ENCODE measurements at places on chromosomes 3 and 15. TPM values are rescaled to one million over a fixed set of nuclear protein-coding genes. Genes with fewer than 3 reads are reported as not detected.

The BOC gene
- not detected for total RNA-seq

The EPB42 gene
- total RNA-seq: not detected

The AMIGO3 gene
- 1.0 TPM for total RNA-seq

The IQCF5 gene
- total RNA-seq: not detected

GRCh38 chr15:70324001-70324974 lies 226.6 kb upstream of the TLE3 start:
- no peak overlapping the region for H3K4me3 ChIP-seq
- no peak overlapping the region for H3K27ac ChIP-seq
- peaks cover 3% of the 10 kb centered on the region for H3K27me3 ChIP-seq
- peaks cover 12% of the 10 kb centered on the region for H3K4me1 ChIP-seq
- no peaks in the 10 kb centered on the region for H3K36me3 ChIP-seq

- no peaks in the 10 kb centered on the region for H3K4me1 ChIP-seq
- no peaks in the 10 kb centered on the region for H3K27me3 ChIP-seq
- no peak overlapping the region for H3K27ac ChIP-seq
- no peaks in the 10 kb centered on the region for H3K36me3 ChIP-seq
Measured at GRCh38 chr3:79418855-79419621, 348.8 kb downstream of the ROBO1 start.

DNA sequence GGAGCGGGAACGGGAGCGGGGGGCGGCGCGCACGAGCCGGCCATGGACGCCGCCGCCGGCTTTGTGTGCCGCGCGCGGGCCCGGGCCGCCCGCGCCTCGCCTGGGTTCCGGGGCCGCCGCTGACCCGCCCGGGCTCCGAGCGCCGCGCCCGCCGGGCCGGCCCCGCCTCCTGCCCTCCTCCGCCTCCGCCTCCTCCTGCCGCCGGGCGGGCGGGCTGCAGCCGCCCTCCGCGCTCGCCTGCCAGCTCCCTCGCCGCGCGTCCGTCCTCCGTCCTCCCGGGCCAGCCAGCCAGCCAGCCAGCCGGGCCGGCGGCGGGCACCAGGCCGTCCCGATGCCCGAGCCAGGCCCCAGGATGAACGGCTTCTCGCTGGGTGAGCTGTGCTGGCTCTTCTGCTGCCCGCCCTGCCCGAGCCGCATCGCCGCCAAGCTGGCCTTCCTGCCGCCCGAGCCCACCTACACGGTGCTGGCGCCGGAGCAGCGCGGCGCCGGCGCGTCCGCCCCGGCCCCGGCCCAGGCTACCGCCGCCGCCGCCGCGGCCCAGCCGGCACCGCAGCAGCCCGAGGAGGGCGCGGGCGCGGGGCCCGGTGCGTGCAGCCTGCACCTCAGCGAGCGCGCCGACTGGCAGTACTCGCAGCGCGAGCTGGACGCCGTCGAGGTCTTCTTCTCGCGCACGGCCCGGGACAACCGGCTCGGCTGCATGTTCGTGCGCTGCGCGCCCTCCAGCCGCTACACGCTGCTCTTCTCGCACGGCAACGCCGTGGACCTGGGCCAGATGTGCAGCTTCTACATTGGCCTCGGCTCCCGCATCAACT lies at the start of gene ABHD17C:
TSS of gene ABHD17C (plus strand) at position 212 of the 812 bp plus-strand sequence. CDS start at position 332, 120 bp downstream.
- peak within 1 kb of the TSS; percentile 87 for H3K27ac ChIP-seq
- peaks cover 24% of the 10 kb centered on the region for H3K4me1 ChIP-seq
- no peaks in the 10 kb centered on the region for H3K36me3 ChIP-seq
- H3K4me3 ChIP-seq: peak within 1 kb of the TSS; percentile 92

All from naive thymus-derived CD8-positive, alpha-beta T cell (primary cell).